NCI-H1417 treated with DMSO at 0.1 percent for 48 hours (cell line): ENCODE measurements at places on chromosomes 1 and 21.
A peak's percentile ranks its signal among the peaks of the same experiment; 100 is the strongest.

DNA sequence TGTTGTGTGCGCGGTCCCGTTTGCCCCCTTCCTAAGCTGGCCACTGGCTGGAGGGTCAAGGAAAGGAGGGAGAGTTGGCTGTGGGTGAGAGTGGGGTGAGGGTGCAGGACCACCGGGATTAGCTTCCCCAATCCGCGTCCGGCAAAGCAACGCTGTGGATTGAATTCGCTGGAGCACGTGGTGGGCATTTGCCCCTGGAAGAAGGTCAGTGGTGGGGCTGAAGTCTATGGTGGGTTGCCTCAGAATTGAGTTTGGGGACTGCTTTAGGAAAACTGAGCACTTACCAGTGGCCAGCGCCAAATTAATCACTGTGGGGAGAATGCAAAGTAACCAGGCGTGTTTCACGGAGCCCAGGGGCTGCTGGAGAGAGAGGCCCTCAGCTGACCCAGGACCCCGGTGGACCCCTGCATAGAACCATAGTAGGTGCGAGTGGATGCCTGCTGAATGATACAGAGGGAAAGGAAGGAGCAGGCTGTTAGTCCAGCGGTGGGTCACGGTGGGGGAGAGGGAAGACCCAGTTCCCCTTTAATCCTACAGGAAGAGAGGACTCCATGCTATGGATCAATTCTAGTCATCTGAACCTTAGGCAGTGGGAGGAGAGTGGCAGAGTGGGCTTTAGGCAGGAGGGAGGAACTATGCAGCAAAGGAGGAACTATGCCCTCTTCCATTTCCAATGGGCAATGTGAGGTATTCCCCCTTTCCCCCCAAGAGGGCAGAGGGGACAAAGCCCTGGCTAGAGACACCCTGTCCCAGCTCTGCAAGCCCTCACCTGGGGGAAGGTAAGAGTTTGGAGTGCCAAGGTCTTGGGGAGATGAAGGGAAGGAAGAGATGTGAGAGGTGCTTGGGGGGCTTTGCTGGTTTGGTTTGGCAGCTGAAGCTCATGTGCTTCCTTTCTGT is 1.2 kb downstream of the TNFRSF8 start:
- DNase-seq = no peak

DNA sequence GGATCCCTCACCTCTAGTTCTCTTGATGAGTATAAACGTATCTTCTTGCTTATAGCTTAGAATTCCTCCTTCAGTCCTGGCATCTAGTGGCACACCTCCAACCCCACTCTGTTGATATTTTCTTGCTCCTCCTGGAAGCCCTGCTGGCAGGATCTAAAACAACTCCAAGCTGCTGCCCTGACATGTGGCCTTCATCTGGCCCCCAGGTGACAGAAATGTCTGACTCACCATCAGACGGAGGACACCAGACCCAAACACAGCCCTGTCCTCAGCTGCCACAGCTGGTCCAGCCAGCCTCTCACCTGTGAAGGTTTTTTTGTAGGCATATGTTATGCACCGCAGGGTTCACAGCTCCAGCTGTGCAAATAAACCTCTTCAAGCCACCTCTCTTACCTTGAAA is 53.4 kb downstream of the KRTAP19-8 start:
- peak; percentile 24 for DNase-seq

- no peak for DNase-seq
Observed at GRCh38 chr1:91120936-91121335, 99.1 kb upstream of the ZNF644 start.

- DNase-seq = no peak
Observed at GRCh38 chr1:230332575-230333066, 93.5 kb downstream of the PGBD5 start.

DNA sequence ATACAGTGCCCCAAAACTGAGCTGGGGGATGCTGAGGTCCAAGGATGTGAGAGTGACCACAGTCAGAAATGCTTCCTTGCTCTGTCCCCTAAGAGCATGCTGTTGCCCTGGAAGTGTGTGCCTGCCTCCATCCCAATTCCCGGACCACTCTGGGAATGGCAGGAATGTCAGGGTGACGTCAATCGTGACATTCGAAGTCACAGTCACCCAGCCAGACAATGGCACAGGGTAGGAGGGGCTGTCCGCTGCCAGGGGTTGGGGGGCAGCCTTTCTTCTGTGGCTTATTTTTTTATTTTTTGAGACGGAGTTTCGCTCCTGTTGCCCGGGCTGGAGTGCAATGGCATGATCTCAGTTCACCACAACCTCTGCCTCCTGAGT is 22.3 kb downstream of the MEF2D start:
- no peak for DNase-seq

- DNase-seq = no peak
Observed at GRCh38 chr1:69702085-69702484, 134.4 kb downstream of the LRRC7 start.

DNA sequence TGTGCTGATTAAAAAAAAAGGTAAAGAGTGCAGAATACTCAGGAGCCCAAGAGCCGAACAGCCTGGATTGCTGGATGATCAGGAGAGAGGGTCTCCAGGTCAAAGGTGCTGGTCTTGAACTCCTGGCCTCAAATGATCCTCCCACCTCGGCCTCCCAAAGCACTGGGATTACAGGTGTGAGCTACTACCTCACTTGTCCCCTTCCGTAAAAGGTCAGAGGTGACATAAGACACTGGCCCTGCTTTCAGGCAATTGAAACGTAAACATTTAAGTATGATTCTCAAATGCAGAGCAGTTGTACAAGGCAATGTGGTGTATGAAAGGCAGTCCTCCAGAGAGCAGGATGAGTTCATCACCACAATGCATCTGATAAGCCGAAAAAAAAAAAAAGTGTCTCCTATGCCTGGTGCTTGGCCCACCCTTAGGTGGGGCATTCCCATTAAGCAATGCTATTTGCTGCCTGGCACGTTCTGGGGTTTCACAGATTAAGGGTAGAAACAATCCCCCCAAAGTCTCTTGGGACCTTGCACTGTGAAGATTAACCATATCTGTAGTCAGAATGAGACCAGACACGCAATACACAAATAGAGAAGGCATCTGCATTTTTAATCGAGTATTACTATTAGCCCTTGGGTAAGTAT is 47.7 kb downstream of the PARP1 start:
- no peak for DNase-seq

DNA sequence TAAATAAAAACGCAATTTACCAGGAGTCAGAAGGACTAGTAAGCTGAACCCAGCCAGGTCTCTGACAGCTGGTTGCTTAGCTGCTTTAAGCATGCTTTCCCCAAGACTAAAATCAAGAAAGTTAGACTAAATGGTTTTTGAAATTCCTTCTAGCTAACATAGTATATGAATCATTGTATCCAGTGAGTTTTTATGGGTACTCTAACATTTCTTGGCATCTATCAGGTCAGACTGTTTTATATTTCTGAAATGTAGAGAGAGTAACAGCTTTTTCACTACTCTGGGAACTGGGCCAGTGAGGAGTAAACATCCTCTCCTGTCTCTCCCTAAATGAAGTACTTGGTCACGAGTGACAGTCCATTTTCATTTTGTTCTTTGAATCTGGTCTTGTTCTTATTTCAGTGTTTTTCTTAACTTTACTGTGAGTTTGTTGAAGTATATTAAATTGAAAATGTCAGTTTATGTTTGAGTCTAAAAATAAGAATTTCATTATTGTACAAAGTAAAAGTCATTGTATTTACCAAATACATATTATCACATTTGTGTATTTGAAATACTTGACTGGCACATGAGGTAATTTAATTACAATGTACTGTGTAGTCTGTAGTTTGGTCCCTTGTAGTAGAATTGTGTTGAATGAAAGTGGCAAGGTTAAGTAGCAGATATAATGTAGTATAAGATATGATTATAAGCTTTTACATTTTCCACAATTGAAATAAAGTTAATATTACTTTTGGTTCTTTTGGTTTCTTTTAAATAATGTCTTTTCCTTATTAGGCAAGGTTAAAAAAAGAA is 47.6 kb downstream of the PKN2 start:
- DNase-seq = no peak

- DNase-seq = no peak
Observed at GRCh38 chr1:53068314-53069099, 6.5 kb downstream of the PODN start.

DNA sequence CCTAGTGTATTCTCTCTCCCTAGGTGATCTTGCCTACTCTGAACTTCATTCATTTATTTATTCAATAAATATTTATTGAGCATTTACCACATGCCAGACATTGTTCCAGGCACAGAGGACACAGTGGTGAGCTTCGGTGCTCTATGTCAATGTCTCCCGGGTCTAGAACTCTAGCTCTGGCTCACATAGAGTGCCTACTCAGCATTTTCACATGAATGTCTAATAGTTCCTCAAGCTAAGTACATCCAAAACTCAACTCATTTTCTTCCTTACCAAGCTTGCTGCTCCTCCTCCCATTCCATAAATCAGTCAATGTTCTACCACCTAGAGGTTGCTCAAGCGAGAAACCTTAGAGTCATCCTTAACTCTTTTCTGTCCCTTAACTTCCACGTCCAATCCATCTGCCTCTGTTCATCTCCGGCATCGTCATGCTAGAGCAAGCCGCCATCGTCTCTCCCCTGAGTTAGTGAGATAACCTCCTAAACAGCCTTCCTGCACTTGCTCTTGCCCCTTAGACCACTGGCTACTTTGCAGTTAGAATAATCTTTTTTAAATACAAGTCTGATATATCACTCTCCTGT is 67.5 kb downstream of the TMEM53 start:
- DNase-seq = no peak

GRCh38 chr1:236395947-236396664 is 2.0 kb downstream of the EDARADD start:
- DNase-seq = no peak

- no peak for DNase-seq
Observed at GRCh38 chr1:37034121-37035013, at the start of gene GRIK3. GRIK3 (minus strand) TSS chr1:37034515; CDS start chr1:37034108, 407 bp downstream.

DNA sequence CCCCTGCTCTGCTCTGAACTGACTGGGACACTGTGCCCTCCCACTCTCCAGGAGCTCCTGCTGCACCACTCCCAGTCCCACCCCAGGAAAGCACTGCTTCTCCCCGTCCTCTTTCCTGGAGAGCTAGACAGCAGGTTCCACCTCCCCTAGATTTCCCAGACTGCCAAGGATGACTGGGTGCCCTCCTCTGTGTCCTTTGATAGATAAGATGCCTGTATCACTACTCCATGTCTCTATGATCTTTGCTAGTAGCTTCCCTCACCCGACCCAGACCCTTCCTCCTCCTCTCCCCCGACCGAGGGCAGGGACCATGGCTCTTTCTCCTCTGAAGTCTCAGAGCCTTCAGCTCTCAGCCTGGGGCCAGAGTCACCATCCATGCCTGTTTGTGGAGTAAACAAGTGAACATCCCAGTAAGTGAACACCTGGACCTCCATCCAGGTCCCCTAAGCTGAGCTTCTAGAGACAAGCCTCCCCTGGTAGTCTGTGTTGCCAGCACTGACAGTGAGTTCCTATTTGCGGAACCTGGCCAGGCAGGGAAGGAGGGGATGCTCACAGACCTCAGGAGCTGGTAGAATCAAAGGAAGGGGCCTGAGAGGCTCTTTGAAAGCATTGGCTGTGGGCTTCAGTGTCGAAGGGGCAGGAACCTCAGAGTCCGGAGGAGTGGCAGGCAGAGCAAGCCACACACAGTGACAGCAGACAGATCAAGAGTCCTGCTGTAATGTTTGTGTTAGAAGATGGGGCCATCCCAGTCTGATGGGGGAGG is 104.0 kb downstream of the PAX7 start:
- DNase-seq = no peak
